ENCODE measurements at places on chromosomes 12 and 14.

- H3K27me3 ChIP-seq: no peaks in the 10 kb centered on the region
- no peak overlapping the region for H3K4me3 ChIP-seq
- peaks cover 10% of the 10 kb centered on the region for H3K36me3 ChIP-seq
- DNase-seq: no peak
Observed at GRCh38 chr12:113891167-113891692, 74.9 kb downstream of the RBM19 start.

GRCh38 chr14:102316338-102316742 is 3.2 kb upstream of the ZNF839 start:
- H3K27me3 ChIP-seq: no peaks in the 10 kb centered on the region
- H3K4me3 ChIP-seq: peak overlapping the region; percentile 51
- H3K27ac ChIP-seq: peak overlapping the region; percentile 40
- no peaks in the 10 kb centered on the region for H3K36me3 ChIP-seq

DNA sequence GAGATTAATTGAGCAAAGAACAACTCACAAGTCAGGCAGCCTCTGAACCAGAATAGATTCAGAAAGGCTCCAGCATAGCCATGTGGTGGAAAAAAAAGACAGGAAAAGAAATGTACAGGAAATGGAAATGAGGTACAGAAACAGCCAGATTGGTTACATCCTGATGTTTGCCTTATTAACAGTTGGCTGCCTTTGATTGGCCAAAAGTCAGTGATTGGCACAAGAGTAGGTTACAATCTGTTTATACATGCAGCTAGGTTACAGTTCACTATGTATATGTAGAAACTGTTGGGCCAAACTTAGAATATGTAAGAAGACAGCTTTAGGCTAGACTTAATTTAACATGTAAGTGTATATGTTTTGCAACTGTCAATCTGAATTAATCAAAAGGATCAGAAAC is 118.9 kb downstream of the UNC79 start:
- DNase-seq: no peak
- H3K27me3 ChIP-seq: no peaks in the 10 kb centered on the region
- no peaks in the 10 kb centered on the region for H3K36me3 ChIP-seq
- no peaks in the 10 kb centered on the region for H3K4me1 ChIP-seq

DNA sequence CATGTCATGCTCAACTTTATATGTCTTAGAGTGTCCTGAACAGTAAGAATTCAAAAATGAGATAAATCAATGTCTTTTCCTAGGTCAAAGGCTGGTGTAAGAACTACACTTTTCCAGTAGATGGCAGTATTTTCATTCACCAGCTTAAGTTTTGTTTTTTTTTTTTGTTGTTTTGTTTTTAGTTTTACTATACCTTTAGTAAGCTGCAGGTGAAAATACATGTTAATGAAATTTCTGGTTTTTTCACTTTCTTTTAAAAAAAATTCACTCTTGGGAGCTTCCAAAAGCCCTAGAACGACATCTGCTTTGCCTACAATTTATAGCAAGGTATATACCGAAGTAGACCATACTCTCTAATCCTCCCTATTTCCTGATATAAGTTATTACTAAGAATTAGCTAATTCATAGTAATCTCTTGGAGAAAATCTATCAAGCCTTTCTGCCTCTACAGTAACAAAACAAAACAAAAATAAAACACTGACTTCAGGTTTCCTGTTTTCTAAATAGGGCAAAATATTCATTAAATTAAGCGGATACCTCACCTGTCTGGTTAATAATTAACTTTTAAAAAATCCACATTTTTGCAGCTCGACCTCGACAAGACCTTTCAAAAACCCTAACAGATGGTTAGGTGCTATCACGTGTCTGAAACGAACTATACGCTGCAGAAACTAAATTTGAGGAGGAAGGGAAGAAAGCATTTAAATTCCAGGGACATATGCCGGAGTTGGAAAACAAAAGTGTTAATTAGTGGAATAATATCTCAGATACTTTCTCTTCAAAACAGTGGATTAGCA is 2.7 kb upstream of the SAMD4A start:
- peak overlapping the region; percentile 87 for H3K4me3 ChIP-seq
- H3K27ac ChIP-seq: peak overlapping the region; percentile 99
- H3K27me3 ChIP-seq: no peaks in the 10 kb centered on the region
- peaks cover 5% of the 10 kb centered on the region for H3K4me1 ChIP-seq

DNA sequence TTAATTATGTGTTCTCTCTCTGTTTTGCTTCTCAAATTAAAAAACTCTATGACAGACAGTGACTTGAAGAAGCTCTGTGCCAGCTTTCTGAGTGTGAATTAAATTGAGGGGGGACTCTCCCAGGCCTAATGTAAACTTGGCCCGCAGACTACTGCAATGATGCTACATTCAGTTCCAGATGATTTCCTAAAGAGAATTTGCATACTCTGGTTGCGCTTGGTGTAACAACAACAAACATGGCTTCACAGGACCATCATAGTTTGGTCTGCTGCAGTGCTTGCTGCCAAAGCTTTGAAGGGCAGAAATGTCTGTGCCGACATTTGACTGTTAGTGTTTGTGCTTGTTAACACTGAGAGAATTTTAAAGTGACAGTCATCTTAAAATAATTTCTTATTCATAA is 25.0 kb downstream of the CFAP54 start:
- H3K27ac ChIP-seq: no peak overlapping the region
- no peak overlapping the region for H3K4me3 ChIP-seq

GRCh38 chr14:58299401-58300330 is 1.3 kb downstream of the ARID4A start:
- DNase-seq: no peak
- peaks cover 4% of the 10 kb centered on the region for H3K4me1 ChIP-seq
- peak overlapping the region; percentile 89 for H3K27ac ChIP-seq
- H3K4me3 ChIP-seq: peak overlapping the region; percentile 94

DNA sequence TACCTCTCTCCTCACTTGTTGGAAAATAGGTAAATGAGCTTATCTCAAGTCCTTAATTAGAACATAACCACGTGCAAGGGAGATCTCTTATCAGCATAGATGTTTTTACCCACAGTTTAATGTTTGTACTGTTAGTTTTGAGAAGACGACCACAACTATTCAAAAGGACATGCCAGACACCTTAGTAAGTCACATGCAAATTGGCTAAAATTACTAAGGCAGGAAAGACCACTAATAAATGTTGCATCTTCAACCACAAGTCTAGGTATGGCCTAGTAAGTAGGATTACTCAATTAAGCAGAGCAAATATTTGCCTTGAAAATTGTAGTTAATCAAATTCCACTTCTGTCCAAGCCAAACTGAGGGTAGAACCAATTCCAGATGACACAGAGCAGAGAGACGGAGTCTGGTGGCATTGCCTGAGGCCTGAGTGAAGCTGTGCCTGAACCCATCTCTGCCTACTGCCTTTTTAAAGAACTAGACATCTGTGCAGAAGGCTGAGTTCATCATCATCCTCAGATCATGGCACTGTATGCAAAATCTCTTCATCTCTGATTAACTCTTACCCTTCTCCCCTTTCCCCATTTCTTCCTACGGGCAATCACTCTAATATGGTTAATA is 29.7 kb upstream of the CHST11 start:
- H3K27me3 ChIP-seq: no peaks in the 10 kb centered on the region
- DNase-seq: no peak
- no peak overlapping the region for H3K4me3 ChIP-seq

DNA sequence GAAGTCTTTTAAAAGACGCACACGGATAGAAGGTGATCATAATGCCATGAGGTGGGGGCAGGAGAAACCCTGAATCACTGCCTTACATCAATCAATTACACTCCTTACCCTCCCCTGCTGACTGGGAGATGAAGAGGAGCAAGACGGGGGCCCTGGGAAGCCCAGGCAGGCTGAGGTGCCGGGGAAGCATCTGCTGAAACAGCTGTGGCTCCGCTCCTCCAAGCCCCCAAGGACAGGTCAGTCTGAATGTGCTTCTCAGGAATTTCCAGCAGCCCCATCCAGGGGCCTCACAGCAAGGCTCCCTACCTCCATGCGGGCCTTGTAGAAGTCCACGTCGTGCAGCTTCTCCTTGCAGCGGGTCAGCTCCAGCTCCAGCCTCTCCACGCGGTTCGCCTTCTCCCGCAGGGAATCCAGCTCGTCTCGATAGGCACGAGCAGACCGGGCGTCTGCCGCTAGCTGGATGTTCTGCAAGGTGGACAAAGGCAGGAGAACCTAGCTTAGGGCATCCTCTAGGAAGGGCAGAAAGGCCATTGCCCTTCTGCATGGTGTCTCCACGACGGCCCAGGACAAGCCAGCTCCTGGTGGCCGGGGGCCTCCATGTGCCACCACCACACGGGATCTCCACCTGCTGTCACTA is 79.8 kb downstream of the CCDC88C start:
- H3K27me3 ChIP-seq: no peaks in the 10 kb centered on the region
- H3K4me3 ChIP-seq: no peak overlapping the region
- no peak for DNase-seq
- H3K27ac ChIP-seq: no peak overlapping the region
- no peaks in the 10 kb centered on the region for H3K36me3 ChIP-seq

DNA sequence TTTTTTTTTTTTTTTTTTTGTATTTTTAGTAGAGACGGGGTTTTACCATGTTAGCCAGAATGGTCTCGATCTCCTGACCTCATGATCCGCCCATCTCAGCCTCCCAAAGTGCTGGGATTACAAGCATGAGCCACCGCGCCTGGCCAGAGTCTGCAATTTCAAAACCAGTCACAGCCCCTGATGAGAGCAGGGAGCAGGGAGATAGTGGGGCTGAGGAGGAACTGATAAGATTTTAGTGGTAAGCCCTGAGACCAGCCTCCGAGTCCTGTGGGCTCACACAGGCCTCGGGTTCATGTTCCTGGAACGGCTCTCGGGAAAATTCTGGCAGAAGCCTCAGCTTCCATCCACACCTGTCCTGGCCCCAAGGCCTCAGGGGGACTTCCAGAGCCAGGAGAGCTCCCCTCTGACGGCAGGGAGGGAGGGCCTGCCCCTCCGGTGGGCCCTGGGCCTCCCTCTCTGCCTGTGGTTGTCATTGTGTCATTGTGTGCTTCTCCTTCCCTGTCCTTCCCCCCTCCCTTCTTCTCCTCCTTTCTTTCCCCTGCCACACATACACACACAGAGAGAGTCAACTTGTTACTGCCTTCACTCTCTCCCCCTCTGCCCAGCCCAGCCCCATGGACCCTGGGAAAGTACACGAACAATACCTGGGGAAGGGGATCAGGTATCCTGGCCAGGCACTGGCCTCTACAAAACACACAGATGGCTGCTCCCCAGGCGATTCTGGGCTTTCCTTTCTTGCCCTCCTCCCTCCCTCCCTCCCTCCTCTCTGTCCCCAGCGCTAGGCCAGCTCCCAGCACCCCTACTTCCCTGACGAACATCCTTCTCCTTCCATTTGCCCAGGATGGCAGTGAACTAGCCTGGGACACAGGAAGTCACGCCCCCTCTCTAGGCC is 294.1 kb downstream of the DPF3 start:
- H3K4me3 ChIP-seq: no peak overlapping the region
- no peaks in the 10 kb centered on the region for H3K27me3 ChIP-seq
- no peak overlapping the region for H3K27ac ChIP-seq
- no peak for DNase-seq

DNA sequence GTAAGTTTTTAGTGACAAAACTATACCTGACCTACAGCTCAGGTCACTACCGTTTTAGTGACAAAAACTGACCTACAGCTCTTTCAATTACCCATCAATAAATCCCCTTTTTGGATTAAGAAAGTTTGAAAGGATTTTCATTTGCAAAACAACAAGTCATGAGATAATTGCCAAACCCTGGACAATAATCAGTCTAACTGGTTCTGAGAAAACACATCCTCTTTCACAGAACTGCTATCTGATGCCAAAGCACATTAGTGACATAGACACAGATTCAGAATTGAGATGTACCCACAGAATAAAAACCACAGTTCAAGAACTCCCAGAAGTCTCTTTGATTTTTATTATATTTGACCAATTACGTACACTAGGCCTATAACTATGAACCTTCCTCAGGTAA is 126.0 kb upstream of the COCH start:
- no peak for DNase-seq
- no peak overlapping the region for H3K4me3 ChIP-seq
- H3K27ac ChIP-seq: no peak overlapping the region
- no peaks in the 10 kb centered on the region for H3K27me3 ChIP-seq

GRCh38 chr12:2390133-2390532 is 337.3 kb downstream of the CACNA1C start:
- no peaks in the 10 kb centered on the region for H3K27me3 ChIP-seq
- no peaks in the 10 kb centered on the region for H3K36me3 ChIP-seq
- H3K4me1 ChIP-seq: peaks cover 27% of the 10 kb centered on the region
- DNase-seq: peak; percentile 9
- no peak overlapping the region for H3K4me3 ChIP-seq
- H3K27ac ChIP-seq: no peak overlapping the region

Measured in ascending aorta (tissue), 2 donors.